ENCODE measurements at places on chromosomes 13 and 19.
A peak's percentile ranks its signal among the peaks of the same experiment; 100 is the strongest.

GRCh38 chr13:29038700-29039099 is 218.6 kb downstream of the MTUS2 start:
- DNase-seq = no peak

DNA sequence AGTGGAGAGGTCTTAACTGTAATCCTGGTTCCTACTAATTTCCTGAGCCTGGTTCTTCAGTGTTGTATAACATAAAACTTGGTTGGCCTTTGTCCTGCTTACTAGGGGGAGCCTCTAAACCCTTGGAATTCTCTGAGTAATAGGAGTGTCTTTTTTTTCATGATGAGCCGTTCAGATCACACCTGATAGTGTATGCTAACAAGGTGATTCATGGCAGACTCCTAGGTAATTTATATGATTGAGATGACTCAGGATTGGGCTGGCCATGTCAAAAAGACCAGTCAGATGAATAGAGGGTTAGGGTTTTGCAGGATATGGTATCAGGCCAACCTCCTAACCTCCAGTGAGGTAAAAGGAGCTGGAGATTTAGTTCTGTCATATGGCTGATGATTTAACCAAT is 135.8 kb upstream of the KLF12 start:
- DNase-seq = peak; percentile 83

GRCh38 chr19:12000152-12000981 is 35.1 kb downstream of the ZNF433 start:
- no peak for DNase-seq

DNA sequence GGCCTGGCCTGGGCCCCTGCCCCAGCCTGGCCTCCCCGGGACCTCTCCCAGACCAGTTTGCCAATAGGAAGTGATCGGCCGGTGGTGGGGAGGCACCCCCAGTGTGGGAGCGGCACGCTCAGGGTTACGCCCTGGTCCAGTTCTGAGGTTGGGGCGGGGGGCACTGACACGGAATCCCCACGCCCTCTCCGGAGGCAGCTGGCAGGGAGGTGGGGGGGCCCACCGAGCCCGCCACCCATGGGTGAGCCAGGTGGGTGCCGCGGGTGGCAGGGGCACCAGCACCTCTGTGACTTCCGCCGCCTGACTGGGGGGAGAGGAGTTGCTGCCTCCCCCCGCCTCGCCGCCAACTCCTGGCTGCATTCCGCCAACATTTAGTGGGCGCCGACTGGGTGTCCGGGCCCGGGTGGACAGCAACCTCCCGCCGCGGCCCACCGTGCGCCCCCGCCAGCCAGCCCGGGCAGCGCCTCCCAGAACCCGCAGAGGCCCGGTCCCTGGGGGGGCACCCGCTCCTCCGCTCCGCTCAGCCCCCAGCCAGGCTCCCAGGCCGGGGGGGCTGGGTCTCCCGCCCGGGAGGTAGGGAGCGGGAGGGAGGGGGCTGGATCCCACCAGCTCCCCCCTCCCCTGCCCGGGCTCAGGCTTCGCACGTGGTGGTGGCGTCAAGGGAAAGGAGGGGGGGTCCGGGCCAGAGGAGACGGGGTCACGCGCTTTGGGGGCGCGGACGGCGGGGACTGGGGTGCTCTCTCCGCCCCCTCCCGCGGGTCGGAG is 2.0 kb downstream of the ZBTB7A start:
- DNase-seq = no peak

GRCh38 chr19:15398501-15399233 is 19.1 kb upstream of the AKAP8 start:
- DNase-seq = no peak

DNA sequence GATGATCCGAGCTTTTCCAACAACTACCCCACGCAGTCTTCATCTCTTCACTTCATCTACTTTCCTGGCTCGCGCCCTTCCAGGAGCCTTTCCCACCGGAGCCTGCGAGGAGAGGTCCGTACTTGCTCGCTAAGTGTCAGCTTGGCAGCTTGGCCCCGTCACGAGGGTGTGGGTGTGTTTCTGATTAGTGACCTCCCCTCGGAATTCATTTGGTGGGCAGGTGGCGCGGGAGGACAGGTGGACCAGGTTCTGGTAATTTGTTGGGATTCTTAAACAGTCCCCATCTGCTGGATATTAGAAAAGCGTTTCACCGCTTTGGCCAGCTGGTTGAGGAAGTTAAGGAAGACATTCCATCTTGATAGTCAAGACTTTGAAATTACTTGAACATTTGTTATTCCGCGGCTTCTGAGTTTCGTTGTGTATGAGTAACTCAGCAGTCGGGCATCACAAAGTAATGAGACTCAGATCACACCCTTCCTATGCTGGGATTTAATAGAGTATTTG is 515 bp downstream of the UFM1 start:
- DNase-seq = peak; percentile 74

GRCh38 chr13:114011226-114011625 is 37.4 kb upstream of the C13orf46 start:
- no peak for DNase-seq

- peak; percentile 87 for DNase-seq
Measured at GRCh38 chr19:4633140-4633967, 6.0 kb upstream of the TNFAIP8L1 start.

- peak; percentile 19 for DNase-seq
Measured at GRCh38 chr13:99922631-99923404, 48.7 kb downstream of the ZIC5 start.

GRCh38 chr13:77703408-77703807 is 5.9 kb downstream of the SLAIN1 start:
- no peak for DNase-seq

- DNase-seq = no peak
Measured at GRCh38 chr13:110391273-110391672, 84.2 kb downstream of the COL4A2 start.

- no peak for DNase-seq
Measured at GRCh38 chr19:6660930-6661329, 9.0 kb downstream of the TNFSF14 start.

DNA sequence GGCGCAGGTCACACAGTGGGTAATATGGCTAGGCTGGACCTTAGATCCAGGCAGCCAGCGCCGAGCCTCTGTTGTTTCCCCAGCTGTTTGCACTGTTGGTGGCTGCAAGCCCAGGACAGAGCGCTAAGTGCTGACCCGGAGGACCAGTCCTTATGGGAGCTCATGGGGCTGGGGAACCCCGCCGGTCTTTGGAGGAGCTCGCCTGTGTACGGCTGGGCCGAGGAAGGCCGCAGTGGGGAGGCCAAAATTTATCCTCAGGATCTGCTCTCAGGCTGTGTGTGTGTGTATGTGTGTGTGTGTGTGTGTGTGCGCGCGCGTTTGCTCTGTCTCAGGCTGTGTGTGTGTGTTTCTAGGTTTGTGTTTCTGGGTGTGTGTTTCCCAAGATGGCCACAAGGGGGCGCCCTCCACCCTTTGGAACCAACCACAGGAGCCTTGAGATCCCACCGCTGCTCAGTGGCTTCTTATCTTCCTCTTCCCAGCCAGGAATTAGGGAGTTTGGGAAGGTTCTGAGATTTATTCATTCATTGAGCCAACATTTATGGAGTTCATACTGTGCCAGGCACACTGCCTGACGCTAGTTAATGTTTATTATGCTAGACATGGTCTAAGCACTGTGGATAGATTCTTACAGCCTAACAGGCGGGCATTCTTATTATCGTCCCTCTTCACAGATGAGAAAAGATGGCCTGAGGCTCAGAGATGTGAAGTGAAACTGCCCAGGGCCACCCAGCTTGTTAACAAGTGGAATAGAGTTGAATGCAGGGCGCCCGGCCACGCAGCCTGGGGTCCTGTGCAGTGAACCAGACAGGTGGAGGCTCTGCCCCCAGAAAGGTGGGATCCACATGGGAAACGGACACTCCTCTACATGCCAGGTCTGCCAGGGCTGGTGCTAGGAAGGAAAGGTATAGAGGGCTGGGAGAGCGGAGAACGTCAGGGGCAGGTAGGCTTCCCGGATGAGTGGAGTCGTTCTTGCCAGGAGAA is 13.0 kb downstream of the PGLYRP1 start:
- DNase-seq = peak; percentile 68

DNA sequence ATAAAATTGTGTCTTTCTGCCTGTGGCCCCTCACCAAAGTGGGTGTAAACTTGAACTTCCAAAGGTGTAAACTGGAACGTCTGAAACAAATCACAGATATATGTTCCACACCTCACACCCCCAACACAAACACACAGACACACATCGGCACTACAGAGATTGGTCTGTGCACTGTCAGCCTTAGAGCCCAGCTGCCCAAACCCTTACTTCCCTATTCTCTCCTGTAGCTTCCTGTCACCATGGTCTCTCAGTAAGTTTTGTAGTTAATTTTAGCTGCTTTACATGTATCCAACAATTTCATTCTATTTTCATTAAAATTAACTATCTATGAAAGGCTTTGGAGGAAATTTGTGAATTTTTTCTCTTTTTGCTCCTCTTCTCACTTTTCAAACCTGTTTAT is 5.4 kb downstream of the TM9SF2 start:
- DNase-seq = no peak

GRCh38 chr13:43019811-43020210 is 3.6 kb upstream of the DNAJC15 start:
- DNase-seq = no peak

GRCh38 chr19:9620842-9621155 is 233 bp downstream of the ZNF561 start:
- DNase-seq = no peak

DNA sequence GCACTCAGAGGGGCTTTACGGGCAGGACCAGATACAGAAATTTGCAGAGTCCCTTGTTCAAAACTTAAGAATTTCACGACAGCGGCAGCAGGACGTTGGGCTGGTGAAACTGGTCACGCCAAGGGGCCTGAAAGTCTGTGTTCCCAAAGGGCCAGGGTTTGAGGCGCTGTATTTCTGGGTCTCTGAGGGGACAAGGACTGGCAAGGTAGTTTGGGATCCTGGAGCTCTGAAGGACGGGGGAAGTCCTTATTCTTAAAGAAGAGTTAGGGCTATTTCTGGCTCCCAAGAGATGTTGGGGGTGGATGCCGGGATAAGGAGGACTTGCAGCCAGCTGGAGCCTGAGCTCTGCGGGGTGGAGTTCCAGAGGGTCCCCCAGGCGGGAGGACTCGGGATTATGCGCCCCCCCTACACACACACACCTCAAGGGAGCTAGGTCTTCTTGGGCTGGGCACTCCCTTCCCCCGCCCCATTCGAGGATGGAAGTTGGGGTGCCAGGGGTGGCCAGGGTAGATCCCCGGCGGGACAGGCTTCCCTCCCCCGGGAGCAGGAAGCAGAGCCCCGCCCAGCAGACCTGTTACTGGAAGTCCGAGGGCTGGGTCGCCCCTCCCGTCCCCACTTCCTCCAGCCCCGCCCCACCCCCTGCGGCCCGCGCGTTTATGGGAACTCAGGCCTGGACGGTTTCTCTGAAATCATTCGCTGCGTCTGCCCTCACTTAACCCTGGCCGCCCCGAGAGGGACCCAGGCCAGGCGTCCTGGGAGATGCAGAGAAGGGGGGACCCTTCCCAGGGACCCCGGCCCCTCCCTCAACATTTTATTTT is 5.6 kb downstream of the BCL3 start:
- peak; percentile 75 for DNase-seq

- DNase-seq = peak; percentile 33
Measured at GRCh38 chr13:44013758-44014291, 134.1 kb downstream of the LACC1 start.

GRCh38 chr13:45747071-45747470 is 45.0 kb downstream of the CBY2 start:
- no peak for DNase-seq

- DNase-seq = no peak
Measured at GRCh38 chr13:79365981-79366380, 40.1 kb downstream of the RBM26 start.

DNA sequence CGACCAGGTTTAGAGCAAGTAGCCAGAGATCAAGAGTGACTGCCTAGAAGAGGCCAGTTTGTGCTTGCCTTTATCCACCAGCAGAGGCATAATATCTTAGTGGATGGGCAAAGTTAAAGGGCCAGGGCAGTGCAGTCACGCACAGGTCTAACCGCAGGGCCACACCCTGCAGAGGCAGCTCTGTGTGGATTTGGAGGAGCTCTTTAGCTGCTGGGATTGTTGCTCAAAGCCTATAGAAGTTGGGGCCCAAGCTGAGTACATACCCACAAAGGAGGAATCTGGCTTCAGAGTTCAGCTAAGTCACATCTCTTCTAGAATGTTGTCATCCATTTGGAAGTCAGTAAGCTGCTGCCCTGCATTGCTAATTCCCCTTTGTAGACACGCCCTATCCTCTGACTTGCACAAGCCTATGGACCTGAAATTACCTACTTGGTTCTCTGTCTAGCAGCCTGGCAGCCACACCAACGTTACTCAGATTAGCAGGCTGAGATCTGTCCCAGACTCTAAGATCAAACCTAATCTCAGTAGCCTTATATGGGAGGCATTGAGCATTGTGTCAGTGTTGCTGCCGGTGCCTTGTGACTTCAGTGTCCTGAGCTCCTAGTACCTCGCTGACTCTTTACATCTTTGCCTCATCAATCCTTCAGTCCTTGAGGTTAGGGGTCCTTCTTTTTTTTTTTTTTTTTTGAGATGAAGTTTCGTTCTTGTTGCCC is 102.9 kb upstream of the STARD13 start:
- DNase-seq = peak; percentile 89

GRCh38 chr13:56563663-56564062 is 577.1 kb upstream of the PRR20A start:
- DNase-seq = peak; percentile 47

GRCh38 chr19:2803486-2804155 is 16.0 kb upstream of the ZNF554 start:
- DNase-seq = no peak

DNA sequence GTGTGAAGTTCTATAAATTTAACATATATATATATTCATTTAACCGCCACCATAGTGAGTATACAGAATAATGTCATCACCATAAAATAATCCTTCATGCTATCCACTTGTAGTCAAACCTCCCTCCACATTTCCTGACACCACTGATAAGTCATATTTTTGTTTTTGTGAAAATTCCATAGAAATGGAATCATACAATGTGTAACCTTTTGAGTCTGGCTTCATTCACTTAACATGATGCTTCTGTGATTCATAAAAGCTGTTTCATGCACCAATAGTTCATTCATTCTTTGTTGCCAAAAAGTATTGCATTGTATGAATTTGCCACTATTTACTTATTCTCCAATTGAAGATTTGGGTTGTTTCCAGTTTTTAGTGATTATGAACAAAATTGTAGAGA is 497.5 kb upstream of the PCDH20 start:
- DNase-seq = peak; percentile 1

DNA sequence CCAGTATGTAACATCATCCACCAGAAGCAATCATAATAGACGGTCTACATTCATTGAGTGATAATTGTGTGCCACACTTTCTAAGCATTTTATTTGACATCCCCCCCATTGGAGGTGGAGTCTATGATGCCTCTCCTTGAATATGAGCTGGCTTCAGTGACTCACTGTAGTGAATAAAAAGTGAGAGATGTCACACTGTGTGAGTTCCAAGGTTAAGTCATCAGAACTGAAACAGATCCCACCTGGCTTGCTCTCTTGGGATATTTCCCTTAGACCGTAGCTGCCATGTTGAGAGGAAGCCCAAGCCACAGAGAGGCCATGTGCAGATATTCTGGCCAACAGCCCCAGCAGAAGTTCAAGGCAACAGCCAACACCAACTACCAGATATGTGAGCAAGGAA is 12.6 kb downstream of the RTBDN start:
- peak; percentile 27 for DNase-seq

GRCh38 chr19:50434525-50434924 is 1.8 kb downstream of the MYBPC2 start:
- no peak for DNase-seq

GRCh38 chr13:99528547-99528946 is 27.3 kb downstream of the TM9SF2 start:
- no peak for DNase-seq

GRCh38 chr19:49801401-49801888 is 11.6 kb downstream of the FUZ start:
- no peak for DNase-seq
